ENCODE measurements at places on chromosomes 1 and 21. TPM values are rescaled to one million over a fixed set of nuclear protein-coding genes. Genes with fewer than 3 reads are reported as not detected.

The LENEP gene
- 0.26 TPM for polyA plus RNA-seq

The GPR3 gene
- 6.0 TPM for polyA plus RNA-seq

The OR2T33 gene
- polyA plus RNA-seq, result 0.07 TPM

The ASTN1 gene
- 0.29 TPM for polyA plus RNA-seq

The GJA8 gene
- not detected for polyA plus RNA-seq

The TBX19 gene
- 2.7 TPM for polyA plus RNA-seq

The TLCD4 gene
- polyA plus RNA-seq, result 0.96 TPM

The ARTN gene
- 0.26 TPM for polyA plus RNA-seq

The C4BPB gene
- polyA plus RNA-seq, result not detected

The PEA15 gene
- polyA plus RNA-seq, result 322 TPM

The PRKAA2 gene
- 1.5 TPM for polyA plus RNA-seq

The TRABD2B gene
- polyA plus RNA-seq, result 0.03 TPM

The RPTN gene
- not detected for polyA plus RNA-seq

The SPEN gene
- 3.2 TPM for polyA plus RNA-seq

The ZYG11A gene
- 0.41 TPM for polyA plus RNA-seq
